Inflammatory macrophage treated with lipopolysaccharide for 4 hours (primary cell): ENCODE measurements at places on chromosomes 16 and 17.

DNA sequence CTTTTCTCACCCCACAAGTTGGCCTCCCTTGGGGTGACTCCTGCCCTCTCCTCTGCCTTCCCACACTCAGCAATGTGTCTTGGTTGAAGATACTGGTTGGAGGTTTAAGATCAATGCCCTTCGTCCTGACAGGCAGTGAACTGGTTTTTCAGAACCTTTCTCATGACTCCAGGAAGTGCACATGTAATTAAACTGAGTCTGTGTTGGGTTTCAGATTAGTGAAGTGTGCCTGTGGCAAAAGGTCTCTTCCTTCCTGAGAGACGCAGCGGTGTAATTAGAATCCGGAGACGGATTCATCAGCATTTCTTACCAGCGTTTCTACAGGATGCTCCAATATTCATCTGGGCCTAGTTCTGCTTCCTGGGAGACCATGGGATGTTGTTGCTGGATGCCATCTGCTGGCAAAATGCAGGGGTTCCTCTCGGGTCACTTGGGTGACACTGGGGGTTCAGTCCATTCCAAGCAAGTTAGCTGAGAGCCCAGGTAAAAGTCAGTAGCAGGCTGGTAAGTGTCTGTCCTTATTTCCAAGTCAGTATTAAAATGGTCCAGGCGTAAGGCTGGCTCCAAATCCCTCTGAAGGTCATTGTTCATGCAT, 233.3 kb downstream of the XYLT1 start:
- DNase-seq: no peak

DNA sequence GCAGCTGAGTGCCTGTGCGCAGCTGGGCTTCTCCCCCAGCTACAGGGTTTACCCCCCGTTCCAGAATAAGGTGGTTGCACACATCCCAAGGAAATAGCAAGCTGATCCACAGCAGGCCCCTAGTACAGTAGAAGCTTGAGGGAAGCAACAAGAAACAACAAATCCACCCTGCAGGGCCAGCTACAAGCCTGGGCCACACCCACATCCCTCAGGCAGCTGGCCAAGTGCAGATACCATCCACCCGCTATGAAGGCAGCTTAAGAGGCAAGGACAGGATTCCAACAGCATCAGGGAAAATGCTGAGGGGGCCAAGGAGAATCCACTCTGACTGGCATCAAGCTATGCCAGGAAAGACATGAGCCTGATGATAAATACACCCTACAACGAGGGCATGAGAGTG, 66.9 kb upstream of the RCVRN start:
- DNase-seq: no peak

DNA sequence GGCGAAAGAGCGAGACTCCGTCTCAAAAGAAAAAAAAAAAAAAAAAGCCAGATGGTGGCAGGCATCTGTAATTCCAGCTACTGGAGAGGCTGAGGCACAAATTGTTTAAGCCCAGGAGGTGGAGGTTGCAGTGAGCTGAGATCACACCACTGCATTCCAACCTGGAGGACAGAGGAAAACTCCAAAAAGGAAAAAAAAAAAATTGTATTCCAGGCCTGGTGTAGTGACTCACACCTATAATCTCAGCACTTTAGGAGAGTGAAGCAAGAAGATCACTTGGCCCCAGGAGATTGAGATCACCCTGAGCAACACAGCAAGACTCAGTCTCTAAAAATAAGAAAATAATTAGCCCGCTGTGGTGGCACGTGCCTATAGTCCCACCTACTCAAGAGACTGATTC, 20.1 kb downstream of the HBQ1 start:
- DNase-seq: no peak

DNA sequence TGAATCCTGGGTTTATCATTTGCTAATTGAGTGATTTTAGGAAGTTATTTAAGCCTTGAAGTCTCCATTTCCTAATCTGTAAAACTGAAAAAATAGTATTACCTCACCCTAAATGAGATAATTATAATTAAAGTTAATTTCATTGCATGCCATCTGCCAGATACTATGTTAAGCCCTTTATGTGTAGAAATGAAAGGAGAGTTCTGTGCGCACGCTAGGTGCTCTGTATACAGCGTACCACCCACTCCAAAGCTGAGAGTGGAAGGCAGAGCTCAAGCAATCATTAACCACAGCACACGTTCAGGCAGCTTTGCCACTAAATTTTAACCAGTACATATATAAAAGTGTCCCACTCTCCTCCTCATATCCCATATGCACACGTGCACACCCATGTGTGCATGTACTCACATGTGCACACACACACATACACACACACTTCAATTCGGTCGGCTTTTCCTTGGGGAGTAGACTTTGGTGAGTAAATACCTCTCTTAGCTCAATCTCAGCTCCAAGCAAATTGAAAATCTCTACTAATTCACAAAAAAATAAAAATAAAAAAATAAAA, 204.8 kb downstream of the GRIN2A start:
- no peak for DNase-seq

DNA sequence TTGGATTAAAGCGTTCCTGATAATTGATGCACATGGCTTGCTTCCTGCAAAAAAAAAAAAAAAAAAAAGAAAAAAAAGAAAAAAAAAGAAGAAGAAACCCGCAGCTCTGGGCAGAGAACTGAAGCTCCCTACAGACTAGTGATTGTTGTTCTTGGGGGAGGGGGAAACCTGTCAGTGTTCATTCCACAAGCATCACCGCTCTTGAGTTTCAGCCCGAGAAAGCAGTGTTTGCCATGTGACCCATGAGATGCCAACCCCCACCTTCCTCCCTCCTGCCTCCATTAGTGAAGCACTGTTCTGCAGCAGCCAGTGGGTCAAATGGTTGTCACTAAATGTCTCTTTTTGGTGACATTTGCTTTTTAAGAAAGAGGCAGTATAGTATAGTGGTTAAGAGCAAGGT, 1.7 kb downstream of the USP43 start:
- no peak for DNase-seq

- DNase-seq: no peak
Observed at GRCh38 chr16:88968589-88969280, 8.3 kb downstream of the CBFA2T3 start.

DNA sequence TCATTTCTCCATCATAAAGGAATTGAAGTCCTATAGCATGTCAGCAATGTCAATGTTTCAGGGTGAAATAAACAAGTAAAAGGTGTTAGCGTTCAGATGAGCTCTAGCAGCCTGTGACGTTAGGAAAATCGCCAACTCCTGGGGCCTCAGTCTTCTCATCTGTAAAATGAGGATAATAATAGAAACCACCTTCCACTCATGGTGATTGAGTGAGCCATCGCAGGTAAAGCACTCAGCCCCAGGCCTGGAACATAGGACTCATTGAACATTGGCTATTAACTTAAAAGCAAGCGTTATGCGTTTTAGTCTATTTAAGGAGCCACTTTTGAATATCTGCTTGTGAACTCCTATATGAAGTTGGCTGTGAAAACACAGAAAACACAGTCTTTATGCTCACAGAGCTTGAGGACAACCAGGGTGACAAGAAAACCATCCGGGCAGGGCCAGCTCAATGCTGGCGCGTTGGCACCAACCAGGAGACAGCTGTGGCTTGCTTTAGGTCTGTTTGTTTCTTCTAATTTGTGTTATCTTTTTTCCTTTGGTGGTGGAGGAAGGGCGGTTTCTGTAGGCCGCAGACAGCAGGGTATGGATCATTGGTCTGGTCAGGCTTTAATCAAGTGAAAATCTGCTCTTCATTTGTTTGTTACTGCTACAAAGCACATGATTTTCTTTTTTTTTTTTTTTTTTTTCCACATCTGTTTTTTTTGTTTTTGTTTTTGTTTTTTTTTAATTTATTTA, 35.7 kb upstream of the MED9 start:
- DNase-seq: no peak

- DNase-seq: peak; percentile 11
Observed at GRCh38 chr17:82734987-82735866, at the start of gene FN3K. TSS of gene FN3K (plus strand) at chr17:82735615. CDS start at chr17:82735637, 22 bp downstream.

- no peak for DNase-seq
Observed at GRCh38 chr17:59396134-59396826, 64.8 kb downstream of the YPEL2 start.

DNA sequence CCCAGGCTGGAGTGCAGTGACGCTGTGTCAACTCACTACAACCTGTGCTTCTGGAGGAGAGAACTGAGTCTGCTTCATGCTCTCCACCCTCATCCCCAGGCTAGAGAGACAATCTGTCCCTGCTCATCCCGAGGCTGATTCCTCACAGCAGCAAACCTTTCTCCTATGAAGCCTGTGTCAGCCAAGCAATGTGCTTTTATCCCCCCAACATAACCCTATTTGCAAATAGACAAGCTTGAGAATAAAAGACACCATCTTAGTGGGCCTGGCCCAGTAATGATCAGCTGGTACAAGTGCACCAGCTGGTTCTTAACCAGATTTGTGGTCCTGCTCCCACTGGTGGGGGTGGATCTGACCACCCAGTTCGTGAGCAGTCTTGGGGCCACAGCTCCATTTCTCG, 322.8 kb downstream of the CPPED1 start:
- no peak for DNase-seq

GRCh38 chr17:63419949-63420867, 25.9 kb downstream of the CYB561 start:
- no peak for DNase-seq

GRCh38 chr17:62572488-62572887, 55.0 kb upstream of the MRC2 start:
- DNase-seq: no peak

GRCh38 chr16:23497543-23497868, 12.8 kb downstream of the GGA2 start:
- DNase-seq: no peak

GRCh38 chr16:66591018-66591417, 11.8 kb downstream of the CMTM2 start:
- DNase-seq: no peak

DNA sequence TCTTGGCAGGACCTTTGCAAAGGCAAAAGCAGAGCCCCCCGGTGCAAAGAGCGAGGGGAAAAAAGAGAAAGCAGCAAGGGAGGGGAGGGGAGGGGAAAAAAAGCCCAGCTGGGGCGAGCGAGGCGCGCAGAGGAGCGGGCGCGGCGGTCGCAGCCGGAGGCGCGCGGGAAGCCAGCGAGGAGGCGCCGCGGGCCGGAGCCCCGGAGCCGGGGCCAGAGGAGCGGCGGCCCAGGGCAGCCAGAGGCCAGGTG, 129 bp downstream of the IRX5 start:
- no peak for DNase-seq

DNA sequence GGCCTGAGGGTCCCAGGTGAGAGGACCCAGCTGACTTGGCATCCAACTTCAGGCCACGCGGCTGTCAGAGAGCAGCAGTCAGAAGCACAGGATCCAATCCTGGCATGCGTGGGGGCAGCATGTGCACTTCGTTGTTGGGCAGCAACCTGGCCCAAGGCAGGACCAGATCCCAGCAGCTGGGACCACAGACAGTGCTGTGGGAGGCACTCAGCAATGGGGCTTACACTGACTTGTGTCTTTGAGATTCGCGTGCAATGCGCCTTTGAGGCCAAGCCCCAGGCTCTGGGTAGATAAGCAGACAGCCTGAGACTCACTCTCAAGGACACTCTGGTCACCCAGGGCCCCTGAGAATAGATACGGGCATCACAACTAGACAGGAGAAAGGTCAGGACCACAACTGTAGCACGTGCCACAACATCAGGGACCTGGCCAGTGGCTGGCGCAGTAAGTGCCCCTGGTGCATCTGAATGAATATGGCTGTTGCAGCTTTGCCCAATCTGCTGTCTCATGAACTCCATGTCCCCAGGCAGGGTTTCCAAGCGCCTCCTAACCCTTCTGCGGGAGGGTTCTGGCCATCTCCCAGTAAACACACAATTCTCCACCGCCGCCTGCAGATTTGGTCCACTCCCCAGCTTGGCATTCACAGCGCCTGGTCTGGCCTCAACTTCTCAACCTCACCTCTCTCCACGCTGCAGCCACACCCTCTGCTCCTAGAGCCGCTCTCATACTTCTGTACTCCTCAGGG, 3.2 kb downstream of the PAM16 start:
- no peak for DNase-seq
